ENCODE measurements at places on chromosomes 13 and 19.

GRCh38 chr13:24459234-24459633 lies 53.3 kb downstream of the PARP4 start:
- DNase-seq, result no peak

DNA sequence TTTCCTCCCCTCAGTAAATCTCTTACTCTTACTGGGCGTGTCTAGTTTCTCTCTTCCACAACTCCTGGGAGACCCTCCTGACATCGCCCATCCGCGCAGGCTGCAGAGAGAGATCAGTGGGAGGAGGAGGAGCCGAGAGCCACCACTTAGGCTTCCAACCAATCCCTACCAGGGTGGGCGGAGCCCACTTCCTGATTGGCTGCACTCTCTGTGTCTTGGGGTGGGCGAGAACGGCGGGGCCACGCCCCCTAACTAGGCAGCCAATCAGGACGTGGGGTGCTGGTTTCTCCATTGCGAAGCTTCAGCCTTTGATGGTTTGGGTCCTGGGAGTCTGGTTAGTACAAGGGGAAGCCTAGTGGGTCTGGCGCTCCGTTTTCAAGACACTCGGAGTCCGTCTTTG lies at the start of gene PMIS2:
Gene PMIS2, plus strand, starts transcription at position 326 of the 400 bp plus-strand sequence. CDS start 87 bp downstream, outside the sequence.
- DNase-seq, result no peak

GRCh38 chr13:80116107-80116506 lies 224.8 kb downstream of the SPRY2 start:
- no peak for DNase-seq

GRCh38 chr13:40476175-40476958 lies 190.1 kb downstream of the FOXO1 start:
- DNase-seq, result peak; percentile 7

DNA sequence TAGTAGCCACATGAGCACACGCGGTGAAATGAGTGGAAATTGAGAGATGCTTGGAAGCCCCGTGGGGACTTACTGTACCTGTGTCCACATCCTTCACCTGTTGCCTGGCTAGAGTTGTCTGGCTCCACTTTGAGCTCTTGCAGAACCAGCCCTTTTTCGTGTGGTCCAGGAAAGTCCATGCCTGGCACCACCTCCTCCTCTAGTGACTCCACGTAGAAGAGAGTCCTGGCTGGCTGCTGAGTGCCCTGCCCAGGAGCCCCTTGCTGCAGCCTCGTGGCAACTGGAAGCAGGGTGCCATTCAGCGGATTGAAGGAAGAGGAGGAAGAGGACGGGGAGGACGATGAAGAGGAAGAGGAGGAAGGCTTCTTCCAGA lies 515 bp upstream of the ATXN8OS start:
- DNase-seq, result no peak

DNA sequence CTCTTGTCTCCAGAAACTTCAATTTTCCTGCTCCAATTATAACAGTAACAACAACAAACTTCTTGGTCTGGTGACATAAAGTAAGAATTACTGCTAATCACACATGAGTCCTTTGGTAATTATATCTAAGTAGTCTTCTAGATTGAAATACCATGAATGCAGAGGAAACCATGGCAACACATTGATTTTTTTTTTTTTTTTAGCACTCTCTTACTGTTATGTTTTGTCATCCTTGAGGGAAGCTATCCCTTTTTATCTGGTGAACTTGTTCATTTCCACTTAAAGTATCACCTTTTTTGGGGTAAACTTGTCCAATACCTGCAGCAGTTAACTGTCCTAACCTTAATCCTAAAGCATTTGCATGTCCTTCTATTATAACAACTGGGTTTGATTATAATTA lies 256.3 kb downstream of the B3GLCT start:
- DNase-seq, result no peak

GRCh38 chr19:8307965-8308866 lies at the start of gene CD320:
Gene CD320 (minus strand): TSS chr19:8308358. CDS start chr19:8308290, 68 bp downstream.
- DNase-seq, result peak; percentile 89

Data from Peyer's patch (tissue), 4 donors.